ENCODE measurements at places on chromosomes 5 and 9.

DNA sequence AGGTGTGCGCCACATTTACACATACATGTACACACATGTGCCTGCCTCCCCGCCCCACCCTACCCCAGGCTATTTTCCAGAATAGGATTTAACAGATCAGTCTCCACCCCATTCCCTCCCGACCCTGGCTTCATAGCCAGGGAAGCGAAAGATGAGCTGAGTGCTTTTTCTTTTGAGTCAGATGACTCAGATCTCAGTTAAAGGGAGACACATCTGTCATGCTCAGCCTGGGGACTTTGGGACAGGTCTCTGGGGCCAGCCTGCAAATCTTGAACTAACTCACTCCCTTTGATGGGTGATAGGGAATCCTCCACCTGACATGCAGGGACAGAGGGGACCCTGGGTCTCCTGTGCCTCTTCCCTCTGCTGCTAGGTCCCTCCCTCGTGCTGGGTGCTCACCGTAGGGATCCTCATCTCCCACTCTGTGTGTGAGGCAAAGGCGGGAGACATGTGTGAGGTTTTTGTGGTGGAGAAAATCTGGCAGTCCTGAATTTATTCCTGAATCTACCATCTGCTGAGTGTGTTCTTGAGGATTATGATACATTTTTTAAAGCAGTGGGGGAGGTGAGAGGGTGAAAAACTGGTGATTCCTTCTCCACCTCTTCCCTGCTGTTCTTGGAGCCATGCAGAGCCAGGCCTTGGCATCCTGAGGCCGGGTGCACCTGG is 37.7 kb downstream of the NEUROG1 start:
- no peak for ATAC-seq

DNA sequence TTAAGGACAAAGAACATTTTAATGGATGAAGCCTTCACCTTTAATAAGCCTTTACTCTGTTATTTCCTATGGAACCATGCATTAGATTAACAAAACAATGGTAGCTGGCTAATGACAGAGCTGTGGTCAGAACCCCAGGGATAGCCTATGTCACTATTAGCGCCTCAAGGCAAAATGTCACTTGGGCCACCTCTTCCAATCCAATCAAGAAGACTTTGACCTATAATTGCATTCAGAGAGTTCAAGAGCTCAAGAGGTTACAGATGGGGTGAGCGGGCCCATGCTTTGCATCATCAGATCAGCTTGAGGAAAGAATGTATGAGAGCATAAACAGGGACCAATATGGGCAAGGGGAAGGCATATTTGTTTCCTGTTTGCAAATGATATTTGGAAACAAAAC is 425.1 kb downstream of the ARHGEF28 start:
- ATAC-seq: no peak

- ATAC-seq: peak; percentile 10
These were observed 535 bp downstream of the JMY start for GRCh38 chr5:79236362-79236969.

GRCh38 chr5:134545070-134545868 is 19.8 kb downstream of the JADE2 start:
- no peak for ATAC-seq

- ATAC-seq: no peak
These were observed 428.2 kb downstream of the IRX1 start for GRCh38 chr5:4023753-4024335.

GRCh38 chr9:90698871-90699440 is 56.3 kb upstream of the DIRAS2 start:
- no peak for ATAC-seq

- ATAC-seq: no peak
These were observed 2052.7 kb upstream of the C9orf72 start for GRCh38 chr9:29625931-29626330.

GRCh38 chr5:32304622-32305021 is 8.1 kb downstream of the MTMR12 start:
- ATAC-seq: no peak

DNA sequence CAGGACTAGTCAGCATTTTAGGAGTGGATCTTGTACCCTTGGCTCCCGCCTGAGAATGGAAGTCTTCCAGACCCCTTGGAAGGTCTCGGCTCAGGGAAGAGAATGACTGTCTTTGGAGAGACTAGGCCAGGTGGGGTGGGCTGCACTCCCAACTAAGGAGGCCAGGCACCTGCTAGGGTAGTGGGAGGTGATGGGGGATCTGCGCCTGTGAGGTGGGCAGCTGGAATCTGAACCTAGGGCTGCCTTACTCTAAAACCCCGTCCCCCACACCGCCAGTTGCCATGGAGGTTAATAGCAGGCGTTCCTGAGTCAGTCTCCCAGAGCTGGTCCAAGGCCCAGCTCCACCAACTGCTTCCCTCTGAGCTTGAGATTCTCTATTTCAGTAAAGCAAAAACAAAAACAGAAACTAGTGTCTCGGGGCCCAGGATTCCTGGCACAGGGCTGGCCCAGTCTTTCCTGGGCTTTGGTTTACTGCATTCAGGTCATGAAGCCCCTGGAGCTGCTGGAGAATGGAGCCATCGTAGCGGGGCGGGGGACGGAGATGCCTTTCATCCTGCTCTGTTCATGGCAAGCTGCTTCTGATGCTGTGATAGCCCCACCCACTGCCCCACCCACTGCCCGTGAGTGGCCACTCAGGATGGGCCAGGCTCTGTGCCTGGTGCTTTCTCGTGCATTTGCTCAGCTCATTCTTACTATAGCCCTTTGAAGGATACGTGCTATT is 57.5 kb downstream of the DAB2IP start:
- ATAC-seq: no peak

GRCh38 chr5:51371052-51371451 is 12.2 kb upstream of the ISL1 start:
- ATAC-seq: no peak

DNA sequence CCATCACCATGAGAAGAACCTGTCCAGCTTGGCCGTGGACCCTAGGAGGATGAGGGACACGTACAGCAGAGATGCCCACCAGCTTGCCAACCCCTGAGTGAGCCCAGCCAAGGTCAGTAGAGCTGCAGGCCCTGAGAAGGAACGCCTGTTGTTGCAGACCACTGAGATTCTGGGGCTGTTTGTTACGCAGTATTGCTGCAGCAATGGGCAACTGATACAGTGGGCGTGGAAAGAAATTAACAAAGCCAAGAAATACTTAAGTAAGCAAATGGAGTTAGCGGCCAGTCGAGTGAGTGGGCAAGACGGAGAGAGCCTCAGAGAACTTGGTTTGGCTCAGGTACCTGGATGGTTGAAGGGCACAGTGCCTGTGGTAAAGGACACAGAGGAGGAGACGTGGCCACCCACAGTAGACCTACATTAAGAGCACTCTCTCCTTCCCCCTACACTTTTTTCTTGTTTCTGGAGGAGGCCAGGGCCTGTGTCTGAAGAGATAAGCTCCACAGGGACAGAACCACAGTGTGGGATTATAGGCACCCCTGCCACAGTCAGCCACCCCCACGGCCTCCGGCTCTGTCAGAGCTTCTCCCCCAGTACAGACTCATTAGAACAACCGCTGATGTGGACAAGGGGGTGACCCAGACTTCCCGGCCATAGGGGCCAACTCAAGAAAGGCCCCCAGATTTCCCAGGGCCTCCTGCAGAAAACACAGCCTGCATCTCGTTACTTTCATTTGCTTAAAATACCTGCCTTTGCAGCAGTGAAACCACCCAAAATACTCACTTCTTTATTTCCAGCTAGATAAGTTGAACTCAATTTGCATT is 40.1 kb upstream of the GRHPR start:
- ATAC-seq: no peak

GRCh38 chr5:178468196-178468685 is 122.0 kb downstream of the COL23A1 start:
- ATAC-seq: no peak

GRCh38 chr5:56710826-56711590 is 104.3 kb upstream of the MAP3K1 start:
- peak; percentile 92 for ATAC-seq

GRCh38 chr5:124245276-124245675 is 501.2 kb downstream of the ZNF608 start:
- ATAC-seq: no peak

DNA sequence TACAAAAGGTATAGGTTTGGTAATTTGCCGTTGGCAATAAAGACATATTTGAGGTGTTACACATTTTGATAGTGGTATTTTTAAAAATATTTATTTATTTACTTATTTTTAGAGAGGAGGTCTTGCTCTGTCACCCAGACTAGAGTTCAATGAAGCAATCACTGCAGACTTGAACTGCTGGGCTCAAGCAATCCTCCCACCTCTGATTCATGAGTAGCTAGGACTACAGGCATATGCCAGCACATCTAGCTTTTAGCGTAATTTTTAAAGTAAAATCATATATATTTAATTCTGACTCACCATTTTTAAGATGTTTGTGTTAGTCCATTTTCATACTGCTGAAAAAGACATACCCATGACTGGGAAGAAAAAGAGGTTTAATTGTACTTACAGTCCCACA is 1974.3 kb downstream of the EFNA5 start:
- no peak for ATAC-seq

GRCh38 chr5:72107901-72108201 is 576 bp downstream of the MAP1B start:
- no peak for ATAC-seq

DNA sequence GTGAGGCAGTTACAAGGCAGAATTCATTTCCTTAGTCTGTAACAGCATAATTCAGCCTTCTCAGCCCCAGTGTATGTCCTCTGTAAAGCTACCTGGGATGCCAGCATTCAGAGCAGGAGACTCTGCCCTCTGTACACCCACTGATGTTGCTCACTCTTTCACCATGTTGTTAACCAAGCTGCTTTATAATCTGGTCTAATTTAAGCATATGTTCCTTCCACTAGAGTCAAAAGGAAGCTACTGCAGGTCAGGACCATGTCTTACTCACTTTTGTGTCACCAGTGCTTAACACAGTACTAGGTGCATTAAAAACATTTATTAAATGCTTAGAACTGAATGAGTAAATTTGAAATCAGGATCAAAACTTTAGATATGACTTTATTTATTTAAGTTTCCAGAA is 185.6 kb downstream of the FBXL17 start:
- ATAC-seq: peak; percentile 40

DNA sequence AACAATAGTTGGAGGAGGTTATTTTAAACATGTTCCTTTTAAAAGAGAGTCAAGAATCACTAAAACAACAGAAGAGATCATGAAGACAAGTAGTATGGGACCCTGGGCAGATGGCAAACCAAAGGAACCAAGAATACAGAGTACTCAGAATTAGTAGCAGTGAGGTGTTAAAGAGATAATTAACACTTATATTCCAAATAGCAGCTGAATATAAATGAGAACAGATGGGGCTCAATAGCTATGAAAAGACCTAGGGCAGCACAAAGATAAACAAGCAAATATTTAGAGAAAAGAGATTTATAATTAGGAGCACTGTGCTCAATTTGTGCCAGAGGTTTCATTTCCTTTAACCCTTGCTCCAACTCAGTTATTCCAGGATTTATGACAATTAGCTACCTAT is 159.1 kb downstream of the FAM114A2 start:
- ATAC-seq: no peak

GRCh38 chr9:71796100-71796767 is 27.9 kb upstream of the CEMIP2 start:
- ATAC-seq: peak; percentile 68

GRCh38 chr5:180139731-180140055 is 68.1 kb upstream of the RNF130 start:
- no peak for ATAC-seq

- no peak for ATAC-seq
These were observed 113.6 kb upstream of the LIFR start for GRCh38 chr5:38670066-38670465.

Measured in activated T-helper 17 cell treated with anti-CD3 and anti-CD28 coated beads, Interleukin-2, amount 50 U/mL, for 72 hours (primary cell).